ENCODE measurements at places on chromosomes 6 and 20.

GRCh38 chr20:17525650-17526049 lies 5.5 kb downstream of the BFSP1 start:
- no peak for DNase-seq

DNA sequence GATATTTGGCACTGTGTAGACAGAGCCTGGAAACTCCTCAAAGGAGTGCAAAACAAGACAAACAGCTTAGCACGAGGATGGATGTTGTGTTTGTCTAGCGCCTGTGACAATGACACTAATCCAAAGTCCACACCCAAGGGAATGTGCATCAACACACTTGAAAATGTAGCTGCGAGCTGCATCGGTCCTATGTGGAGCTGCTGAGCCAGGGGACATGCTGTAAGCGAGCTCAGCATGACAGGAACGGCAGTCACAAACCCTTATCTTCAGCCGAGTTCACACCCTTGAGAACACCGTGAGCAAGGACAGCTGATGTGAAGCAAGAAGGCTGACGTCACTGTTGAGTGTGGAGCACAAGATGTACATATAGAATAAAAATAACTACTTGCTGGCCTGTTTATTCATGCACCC lies 684.3 kb downstream of the QKI start:
- DNase-seq, result no peak

- no peak for DNase-seq
Observed at GRCh38 chr6:73747289-73747688, 51.3 kb downstream of the CD109 start.

DNA sequence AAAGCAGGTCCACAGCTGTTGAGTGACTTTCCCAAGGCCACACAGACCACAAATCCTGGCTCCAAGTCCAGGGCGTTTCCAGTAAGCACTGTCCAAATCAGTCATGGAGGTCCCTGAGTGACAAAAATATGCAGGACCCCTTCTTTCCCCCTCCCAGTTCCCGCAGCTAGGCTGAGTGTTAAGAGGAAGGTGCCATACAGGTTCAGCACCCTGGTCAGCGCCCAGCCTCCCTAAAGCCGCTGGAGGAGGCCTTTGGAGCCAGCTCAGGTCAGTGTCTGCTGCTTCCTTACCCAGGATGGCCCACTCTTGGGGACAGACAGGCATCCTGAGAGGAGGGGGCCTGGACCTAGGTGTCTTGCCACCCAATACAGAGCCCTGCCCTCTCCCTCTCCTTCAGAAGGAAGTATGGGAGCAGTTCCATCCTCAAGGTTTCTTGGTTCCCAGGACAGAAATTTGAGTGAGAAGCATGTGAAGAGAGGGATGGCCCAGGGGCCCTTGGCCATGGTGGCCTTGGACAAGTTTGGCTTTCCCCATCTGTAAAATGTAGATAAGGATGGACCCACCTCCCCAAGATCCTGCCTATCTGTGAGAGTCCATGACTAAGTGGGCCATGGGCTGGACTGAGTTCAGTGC lies 13.2 kb downstream of the TMEM74B start:
- no peak for DNase-seq

All from CD4-positive, alpha-beta memory T cell (primary cell).